ENCODE measurements at places on chromosomes 6 and 20.

DNA sequence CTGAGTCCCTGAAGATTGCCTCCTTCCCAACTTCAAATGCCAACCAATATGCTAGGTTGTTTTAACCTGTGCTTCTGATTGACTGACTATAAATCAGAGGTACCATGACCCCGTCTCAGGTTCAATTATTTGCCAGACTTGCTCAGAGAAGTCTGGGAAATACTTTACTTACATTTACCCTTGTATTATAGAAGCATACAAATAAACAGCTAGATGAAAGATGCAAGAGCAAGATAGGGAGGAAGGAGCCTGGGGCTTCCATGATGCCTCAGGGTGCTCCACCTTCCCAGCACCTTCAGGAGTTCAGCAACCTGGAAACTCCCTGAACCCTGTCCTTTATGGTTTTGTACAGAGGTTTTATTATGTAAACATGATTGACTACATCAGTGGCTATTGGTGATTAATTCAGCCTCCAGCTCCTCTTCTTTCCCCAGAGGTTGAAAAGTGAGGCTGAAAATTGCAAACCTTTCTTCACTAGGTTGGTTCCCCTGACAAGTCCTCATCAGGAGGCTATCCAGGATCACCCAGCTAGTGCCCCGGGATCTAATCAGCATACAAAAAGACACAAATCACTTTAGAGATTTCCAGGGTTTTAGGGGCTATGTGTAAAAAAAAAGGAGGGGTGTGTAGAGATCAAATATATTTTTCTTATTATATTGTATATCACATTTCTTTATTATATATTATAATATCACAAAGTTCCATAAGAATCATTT lies 547.7 kb downstream of the EPM2A start:
- DNase-seq, result no peak

DNA sequence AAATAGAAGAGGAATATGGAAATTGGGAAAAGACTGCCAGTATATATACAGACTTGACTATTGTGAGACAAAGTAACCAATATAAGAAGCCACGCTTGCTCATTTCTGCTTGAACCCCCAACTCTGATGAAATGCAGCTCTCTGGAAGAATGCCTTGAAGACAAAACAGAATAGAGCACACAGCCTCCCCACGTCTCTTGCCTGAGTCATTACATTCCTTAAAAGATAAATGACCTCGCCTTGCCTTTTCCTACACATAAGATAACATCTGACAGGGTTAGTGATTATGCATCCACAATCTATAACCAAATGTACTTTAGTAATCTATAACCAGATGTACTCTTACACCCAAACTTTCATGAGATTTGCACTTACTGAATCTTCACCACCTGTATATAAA lies 141.1 kb upstream of the EEF1E1 start:
- DNase-seq, result no peak

- peak; percentile 58 for DNase-seq
These were observed 57.9 kb upstream of the MAP7 start for GRCh38 chr6:136607932-136608772.

GRCh38 chr6:63997221-63997620 lies 361.6 kb downstream of the PHF3 start:
- DNase-seq, result no peak

DNA sequence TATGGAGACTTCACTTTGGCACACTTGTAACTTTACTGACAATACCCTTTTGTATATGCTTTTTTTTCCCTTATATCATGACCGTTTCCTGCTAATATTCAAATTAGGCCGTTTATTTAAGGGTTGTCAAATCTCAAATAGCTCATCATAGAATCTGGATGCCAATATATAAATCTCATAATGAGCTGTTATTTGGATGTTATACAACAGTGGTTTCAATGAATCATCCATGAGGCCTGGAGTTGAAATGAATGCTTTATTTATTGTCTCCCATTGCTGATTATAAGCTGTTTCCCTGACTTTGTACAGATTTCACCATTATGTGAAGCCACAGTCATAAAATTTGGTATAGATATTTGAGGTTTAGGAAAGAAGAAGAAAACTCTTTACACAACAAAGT lies 256.1 kb downstream of the PLCB1 start:
- no peak for DNase-seq

GRCh38 chr6:142545147-142545546 lies 243.3 kb downstream of the ADGRG6 start:
- DNase-seq, result no peak

DNA sequence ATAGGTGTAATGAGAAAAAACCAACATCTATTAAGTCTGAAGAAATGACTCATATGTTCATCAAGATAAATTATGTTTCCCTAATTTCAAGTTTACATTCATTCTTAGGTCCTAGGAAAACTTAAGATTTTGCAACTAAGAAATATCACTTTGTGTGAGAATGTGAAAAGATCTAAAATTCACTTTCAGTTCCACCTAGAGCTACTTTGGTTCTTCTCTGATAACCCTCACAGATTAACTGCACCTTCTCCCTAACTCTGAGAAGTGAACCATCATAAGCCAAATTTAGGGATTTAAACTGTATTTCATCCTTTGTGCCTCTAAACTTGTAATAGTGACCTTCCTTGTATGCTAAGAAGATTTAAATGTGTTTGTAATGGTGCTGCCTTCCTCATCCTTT lies 213.0 kb downstream of the FRK start:
- no peak for DNase-seq

- DNase-seq, result no peak
These were observed 25.7 kb downstream of the PSMG4 start for GRCh38 chr6:3284436-3284876.

DNA sequence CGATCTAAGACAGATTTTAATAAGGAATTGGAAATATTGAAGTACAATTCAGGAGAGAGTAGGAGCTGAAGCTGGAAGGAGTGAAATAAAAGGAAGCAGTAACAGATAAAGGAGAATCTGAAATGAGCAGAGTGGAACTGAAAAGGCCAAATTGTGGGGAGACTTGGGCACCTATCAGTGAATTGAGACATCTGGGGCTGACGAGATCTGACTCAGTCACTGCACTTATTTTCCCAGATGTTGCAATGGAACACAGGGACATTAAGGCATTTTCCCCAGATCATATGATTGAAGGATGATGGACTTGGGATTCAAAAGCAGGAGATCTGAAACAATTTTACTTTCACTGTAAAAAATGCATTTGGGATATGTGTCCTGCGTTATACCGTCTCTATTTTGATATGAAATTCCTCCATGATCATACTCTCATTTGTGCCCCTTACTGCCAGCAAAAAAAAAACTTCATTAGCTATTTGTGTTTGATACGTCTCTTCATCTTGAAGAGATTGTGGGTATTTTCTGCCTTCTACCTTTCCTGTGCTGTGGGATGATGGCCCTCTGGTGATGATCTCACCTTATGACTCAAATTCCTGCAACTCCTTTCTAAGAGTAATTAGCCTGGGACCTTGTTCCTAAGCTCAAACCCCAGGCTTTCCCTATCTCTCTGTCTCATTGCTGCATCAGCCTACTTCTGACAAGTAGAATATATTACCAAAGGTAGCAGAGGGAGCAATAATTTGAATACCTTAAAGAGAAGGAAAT lies 278.5 kb upstream of the MAN1A1 start:
- DNase-seq, result no peak

DNA sequence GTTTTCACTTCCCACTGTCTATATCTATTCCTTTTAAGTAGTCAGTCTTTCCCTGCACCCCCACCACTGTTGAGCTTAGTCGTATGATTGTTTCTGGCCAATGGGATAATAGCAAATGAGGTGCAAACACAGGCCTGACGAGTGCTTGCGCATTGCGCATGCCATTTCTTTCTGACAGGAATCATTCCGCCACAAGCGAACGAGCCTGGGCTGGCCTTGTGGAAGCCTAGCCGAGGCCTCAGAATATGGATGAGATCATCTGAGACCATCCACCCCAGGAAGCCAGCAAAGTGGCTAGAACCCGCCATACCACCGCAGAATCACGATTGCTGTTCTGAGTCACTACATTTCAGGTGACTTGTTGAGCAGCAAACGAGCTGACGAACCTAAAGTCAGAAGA lies 52.2 kb upstream of the PRL start:
- no peak for DNase-seq

DNA sequence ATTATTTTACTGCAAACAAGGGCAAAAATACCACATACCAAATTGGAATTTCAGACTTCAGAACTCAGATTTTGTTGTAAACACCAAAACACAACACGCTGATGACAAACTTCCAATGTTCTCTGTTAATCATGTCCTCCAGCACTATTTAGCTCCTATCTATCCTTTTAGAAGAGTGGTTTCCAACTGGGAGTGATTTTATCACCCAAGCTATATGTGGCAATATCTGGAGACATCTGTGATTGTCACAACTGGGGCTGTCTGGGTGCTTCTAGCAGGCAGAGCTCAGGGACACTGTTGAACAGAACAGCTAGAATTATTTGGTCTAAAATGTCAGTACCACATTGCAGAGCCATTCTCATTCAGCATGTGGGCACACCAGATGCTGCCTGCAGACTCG lies 244.6 kb downstream of the FOXC1 start:
- no peak for DNase-seq

- DNase-seq, result no peak
These were observed 256.9 kb downstream of the ARHGAP18 start for GRCh38 chr6:129453073-129453472.
